ENCODE measurements at places on chromosomes 7 and 10.
A peak's percentile ranks its signal among the peaks of the same experiment; 100 is the strongest.

DNA sequence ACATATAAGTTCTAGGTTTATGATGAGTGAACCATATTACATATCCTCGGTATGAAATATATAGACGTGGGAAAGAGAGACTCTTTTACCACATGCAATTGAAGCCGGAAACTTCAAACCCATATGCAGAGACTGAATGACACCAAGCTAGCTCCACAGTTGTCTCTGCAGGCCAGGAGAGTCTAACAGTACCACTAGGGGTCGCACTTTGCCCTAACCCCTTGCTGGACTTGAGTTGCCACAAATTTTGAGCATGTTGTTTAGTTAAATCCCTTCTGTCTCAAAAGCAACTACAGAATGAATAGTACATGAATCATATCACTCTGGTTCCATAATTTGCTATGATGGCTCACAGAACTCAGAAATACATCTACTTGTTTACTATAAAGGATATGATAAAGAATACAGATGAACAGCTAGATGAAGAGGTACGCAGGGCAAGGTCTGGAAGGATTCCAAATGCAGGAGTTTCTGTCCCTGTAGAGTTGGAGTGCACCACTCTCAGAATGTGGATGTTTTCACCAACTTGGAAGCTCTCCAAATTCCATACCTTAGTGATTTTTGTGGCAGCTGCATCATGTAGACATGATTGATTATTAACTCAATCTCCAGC lies 112.4 kb upstream of the YAE1 start:
- DNase-seq: peak; percentile 58

- DNase-seq: no peak
These were observed 13.5 kb downstream of the GUSB start for GRCh38 chr7:65968256-65969185.

DNA sequence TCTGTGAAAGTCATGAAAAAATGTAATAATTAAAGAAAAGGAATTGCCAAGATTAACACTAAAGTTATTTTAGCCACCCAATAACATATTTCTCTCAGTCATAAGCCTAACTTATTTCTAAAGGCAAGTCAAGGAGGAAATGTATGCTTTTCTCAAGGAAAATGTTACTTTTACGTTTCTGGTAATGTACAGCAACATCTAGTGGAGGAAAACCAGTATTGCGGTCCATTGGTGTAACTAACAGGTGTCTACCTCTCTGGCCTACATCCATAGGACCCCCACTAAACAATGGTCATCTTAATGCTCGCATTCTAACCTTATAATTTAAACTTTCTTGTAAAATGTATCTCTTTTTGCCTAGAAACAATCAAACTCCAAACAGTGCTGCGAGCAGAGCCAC lies 437.5 kb downstream of the KIF20B start:
- DNase-seq: no peak

DNA sequence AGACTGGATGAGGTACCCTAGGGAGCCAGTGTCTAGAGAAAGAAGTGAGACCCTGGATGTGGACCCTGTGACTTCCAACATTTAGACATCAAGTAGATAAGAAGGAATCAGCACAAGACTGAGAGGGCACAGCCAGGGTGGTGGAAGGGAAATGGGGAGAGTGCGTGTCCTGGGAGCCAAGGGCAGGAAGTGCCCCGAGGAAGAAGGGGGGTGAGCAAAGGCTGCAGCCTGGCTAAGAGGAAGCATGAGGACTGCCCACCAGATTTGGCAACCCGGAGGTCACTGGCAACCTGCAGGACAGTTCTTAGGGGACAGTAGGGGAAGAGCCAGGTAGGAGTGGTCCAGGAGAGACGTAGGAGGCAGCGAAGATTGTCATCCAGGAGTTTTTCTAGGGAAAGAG lies 14.8 kb downstream of the COL13A1 start:
- peak; percentile 35 for DNase-seq

- no peak for DNase-seq
These were observed 9.3 kb downstream of the ZNF212 start for GRCh38 chr7:149248777-149249176.

DNA sequence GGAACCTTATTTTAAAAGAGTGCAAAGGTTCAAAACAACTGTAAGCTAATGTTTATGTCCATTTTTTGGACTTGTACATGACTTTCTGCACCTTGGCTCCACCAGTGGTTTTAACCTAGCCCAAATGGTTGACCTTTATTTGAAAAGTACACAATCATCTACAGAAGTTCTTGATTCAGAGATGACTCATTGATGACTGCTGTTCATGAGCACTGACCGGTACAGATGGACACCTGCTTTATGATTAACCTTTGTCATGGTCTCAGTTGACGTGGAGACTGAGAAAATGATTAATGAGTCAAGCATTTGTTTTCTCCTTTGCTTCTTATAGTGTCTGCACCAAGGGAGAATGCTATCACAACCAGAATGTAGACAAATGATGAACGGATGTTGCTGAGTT lies 55.7 kb upstream of the PTER start:
- DNase-seq: no peak

DNA sequence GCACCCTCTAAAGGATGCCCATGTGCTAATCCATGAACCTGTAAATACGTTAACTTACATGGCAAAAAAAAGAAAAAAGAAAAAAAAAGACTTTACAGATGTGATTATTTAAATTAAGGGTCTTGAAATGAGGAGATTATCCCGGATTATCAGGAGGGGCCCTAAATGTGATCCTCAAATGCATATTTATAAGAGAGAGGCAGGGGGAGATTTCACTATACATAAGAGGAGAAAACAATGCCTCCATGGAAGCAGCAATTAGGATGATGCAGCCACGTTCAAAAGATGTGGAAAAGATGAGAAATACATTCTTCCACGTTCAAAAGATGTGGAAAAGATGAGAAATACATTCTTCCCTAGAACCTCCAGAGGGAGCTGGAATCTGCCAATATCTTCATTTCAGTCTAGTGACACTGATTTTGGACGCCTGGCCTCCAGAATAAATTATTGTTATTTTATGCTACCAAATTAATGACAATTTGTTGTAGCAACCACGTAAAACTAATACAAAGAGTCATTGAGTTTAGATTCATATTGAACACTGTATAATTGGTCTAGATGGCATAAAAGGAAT lies 328.4 kb upstream of the GNAI1 start:
- no peak for DNase-seq

DNA sequence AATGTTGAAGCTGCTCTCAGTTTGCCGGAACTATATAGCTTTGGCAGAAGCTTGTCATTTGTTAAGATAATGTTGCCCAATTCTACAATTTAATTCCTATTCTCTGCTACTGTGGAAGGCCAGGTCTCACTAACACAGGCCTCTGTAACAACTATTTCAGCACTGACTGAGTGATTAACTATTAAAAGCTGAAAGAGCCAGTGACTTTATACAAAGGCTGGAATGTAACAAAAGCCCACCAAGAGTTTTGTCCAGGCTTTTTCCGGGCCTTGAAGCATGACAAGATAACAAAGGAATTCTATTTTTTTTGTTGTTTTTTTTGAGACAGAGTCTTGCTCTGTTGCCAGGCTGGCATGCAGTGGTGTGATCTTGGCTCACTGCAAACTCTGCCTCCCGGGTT lies 795.6 kb downstream of the PHTF2 start:
- DNase-seq: no peak

DNA sequence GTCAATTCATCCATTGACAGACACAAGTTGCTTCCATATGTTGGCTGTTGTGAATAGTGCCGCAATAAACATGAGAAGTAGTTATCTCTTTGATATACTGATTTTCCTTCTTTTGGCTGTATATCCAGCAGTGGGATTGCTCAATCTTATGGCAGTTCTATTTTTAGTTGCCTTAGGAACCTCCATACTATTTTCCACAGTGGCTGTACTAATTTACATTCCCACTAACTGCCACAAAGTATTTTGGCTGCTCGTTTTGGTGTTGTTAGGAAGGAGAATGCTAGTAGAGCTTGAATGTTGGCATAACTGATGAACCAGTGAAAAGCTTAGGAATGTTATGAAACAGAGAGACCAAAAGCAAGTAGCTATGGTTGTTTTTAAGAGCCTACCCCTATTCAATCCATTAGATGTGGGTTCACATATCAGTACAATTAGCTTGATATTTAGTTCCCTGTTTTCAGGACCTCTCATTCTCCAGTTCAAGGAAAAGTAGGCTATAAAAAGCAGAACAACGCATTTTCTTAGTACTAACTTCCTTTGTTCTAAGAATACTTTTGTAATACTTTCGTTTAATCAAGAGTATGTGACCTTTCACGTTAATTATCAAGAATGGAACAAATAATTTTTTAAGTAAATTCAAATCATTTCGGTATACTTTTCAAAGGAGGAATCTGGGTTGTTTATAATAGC lies 100.3 kb downstream of the FAS start:
- DNase-seq: no peak

DNA sequence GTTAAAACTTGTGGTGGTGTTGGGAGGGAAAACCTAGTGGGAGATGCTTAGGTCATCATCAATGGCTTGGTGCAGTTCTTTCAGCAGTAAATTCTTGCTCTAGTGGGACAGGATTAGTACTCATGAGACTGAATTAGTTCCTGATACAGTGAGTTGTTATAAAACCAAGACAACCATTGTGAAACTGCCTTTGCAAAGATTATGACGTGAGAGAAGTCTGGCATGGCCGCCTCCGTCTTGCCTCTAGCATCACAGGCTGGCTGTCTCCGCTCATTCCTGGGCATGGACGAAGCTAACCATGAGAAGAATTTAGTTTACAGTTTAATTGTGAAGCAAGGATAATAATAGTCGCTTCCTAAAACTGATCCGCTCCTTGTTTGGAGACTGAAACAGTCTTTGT lies 186.4 kb downstream of the KIF20B start:
- DNase-seq: no peak

GRCh38 chr7:55326081-55326835 lies 38.9 kb upstream of the LANCL2 start:
- DNase-seq: no peak

GRCh38 chr7:74115326-74115725 lies 31.7 kb downstream of the LIMK1 start:
- no peak for DNase-seq

GRCh38 chr7:80781561-80781979 lies 137.3 kb downstream of the SEMA3C start:
- DNase-seq: no peak

- no peak for DNase-seq
These were observed 196.0 kb downstream of the KCNMA1 start for GRCh38 chr10:77441353-77442166.

GRCh38 chr10:100738055-100738827 lies 7.1 kb upstream of the PAX2 start:
- no peak for DNase-seq

DNA sequence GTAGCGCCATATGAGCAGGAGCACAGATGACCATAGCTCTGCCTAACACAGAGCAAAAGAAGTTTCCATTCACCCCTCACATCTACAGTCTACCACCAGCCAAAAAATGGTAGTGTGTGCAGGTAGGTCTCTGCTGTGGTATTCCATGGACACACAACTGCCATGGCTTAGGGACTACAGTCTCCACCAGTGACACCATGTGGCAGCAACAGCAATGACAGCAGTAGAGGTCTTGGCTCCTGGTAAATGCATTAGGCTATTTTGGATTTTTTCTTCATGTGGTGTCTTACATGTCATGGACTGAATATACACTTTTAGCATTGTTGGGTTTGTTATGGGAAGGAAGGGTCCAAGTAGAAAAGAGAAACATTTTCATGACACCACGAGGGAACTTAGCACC lies 70.1 kb upstream of the CABCOCO1 start:
- no peak for DNase-seq

DNA sequence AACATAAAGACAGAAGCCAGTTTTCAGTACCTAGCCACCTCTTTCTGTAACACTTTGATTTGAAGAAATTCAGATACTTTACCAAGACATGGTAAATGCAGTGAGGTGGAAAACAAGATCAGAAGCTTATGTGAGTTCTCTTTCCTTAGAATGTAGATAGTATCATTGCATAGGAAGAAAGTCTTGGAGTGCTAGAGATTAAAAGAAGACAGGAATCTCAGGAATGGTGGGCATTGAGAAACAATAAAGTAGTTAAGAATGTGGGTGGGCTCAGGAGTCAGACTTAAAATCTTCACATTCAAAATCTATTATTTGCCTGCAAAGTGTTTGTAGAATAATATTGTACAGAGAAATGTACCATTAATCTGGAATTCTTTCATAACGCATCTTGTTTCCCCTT lies 58.9 kb downstream of the POLL start:
- DNase-seq: no peak

- DNase-seq: no peak
These were observed 16.3 kb upstream of the CHUK start for GRCh38 chr10:100245484-100246220.

- DNase-seq: no peak
These were observed 95.2 kb downstream of the DNAJB6 start for GRCh38 chr7:157431951-157432540.

- no peak for DNase-seq
These were observed 456.8 kb upstream of the NRP1 start for GRCh38 chr10:33791272-33791660.

DNA sequence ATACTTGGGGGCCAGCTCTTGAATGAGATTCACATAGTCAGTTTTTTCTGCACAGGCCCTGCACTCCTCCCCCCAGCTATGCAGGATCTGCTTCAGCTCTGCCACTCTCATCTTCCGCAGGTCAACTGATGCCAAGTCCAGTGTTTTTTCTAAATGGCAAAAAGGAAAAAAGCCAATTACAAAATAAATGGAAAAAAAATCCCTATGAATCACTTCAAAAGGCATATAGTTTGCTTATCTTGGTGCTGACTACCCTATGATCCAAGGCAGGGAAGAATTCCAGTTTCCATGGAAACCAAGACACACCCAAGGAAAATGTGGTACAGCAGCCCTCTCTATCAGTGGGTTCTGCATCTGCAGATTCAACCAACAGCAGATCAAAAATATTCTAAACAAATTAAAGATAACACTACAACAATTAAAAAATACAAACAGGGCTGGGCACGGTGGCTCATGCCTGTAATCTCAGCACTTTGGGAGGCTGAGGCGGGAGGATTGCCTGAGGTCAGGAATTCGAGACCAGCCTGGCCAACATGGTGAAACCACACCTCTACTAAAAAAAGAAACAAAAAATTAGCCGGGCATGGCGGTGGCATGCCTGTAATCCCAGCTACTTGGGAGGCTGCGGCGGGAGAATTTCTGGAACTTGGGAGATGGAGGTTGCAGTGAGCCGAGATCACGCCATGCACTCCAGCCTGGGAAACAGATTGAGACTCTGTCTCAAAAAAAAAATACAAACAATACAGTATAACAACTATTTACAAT lies 17.6 kb downstream of the CDNF start:
- DNase-seq: no peak

DNA sequence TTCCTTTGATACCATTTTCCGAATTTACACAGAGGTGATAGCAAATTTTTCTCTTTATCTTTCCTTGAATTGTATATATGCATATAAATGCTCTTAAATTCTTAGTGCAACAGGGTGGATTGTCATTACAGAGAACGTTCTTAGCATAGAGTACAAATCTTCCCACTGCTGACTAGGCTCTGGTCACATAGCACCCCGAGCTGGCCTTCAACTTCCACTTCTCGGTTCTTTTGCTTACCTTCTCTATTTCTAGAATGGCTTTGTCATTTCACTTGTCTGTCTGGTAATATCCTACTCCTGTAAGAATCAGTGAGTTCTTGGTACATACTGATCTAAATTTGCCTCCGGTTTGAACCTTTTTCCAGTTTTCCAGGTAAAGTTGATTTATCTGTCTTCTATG lies 13.4 kb downstream of the ADIRF start:
- no peak for DNase-seq

GRCh38 chr7:102193806-102194205 lies 92.9 kb upstream of the SH2B2 start:
- DNase-seq: no peak

Data from HL-60 (cell line).